ENCODE measurements at places on chromosomes 7 and 10.

DNA sequence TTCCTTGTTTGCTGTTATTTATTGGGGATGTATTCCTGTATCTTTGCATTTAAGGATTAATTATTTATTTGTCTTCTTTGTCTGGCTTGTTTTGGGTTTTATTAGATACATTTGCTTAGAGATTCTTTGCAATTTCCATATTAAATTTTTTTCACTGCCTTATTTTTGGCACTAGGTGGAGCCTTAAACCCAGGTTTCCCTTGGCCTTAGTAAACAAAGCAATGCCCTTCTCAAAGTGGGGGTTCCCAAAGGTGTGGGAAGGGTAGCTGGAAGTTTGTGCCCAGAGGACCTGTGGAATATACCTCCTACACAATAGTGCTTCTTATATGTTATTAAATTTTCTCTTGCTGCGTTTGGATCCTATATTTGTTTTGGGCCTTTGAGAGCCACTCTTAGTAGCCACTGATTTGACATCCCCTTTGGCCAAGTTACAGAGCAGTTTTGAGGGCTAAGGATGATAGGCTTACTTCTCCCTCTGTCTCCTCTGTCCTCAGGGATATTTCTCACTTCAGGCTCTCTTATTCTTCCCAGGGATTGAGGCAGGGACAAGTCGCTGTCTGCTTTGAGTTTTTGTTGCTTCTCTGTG is 162.3 kb downstream of the ITGB1 start:
- no peak for DNase-seq

DNA sequence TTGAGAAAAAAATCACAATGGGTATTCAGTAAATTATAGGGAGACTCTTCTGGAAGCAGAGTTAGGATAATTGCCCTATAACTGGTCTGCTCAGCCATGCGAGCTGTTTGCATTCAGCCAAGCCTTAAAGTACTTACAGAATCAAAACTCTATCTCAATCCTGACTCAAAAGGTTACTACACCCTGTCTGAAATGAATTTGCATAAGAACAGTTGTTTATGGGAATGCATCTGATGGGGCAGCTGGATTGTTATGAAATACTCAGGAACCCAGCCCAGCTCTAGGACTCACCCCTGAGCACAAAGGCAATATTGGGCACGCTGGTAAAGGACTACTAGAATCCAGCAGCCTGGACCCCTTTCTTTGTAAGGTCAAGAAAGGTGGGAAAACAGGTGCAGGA is 38.8 kb downstream of the AKR1B15 start:
- no peak for DNase-seq

DNA sequence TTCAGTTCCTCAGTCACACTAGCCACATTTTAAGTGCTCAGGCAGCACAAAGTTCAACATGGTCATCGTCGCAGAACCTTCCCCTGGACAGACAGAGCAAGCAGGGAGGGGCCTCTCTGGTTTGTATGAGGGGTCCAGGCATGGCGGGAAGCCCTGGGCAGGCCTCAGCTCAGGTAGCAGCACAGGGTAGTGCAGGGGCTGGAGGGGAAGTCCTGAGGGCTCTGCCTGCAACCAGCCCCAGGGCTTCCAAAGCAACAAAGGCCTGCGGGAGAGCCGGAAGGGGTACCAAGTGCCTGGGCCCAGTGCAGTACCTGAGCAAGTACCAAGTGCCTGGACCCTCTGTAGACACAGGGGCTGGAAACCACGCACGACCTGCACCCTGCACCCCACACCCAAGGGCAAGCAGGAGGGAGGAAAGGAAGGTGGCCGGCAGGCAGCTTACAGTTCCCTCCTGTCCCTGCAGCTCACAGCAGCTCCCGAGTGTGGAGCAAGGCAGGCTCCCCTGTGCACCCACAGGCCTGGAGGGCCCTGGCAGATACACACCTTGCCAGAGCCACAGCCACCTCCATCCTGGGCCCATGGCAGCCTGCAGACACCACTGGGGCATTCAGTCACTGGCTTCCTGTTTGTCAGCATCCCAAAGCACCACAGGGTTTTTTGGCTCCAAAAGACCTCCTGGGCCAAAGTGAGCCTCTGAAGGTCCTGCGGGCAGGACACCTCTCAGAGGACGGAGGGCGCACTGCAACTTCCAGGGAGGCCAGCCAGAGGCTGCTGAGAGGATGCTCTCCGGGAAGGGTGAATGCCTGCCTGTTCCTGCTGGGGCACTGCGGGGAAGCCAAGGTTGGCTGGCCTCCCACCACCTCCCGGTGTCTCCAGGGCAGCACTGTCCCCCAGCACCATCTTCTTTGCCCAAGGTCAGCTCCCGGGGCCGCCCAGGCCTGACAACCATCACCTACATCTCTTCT is 6.5 kb upstream of the RET start:
- no peak for DNase-seq

DNA sequence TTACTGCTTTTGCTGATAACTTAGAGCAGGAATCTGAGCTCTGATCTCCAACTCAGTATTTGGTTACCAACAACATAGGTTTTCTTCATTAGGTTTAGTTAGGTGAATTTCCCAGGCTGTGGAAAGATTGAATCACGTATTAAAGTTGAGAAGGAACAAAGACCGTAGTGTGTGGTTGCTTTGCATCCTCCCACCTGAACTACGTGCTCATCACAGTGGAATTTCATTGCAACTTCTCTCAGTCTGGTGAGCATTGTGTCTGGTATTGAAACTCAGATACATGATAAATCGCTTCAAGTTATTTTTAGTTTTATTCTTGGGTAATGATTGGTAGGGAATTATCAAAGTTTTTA is 139.4 kb upstream of the AKR1E2 start:
- DNase-seq: no peak

DNA sequence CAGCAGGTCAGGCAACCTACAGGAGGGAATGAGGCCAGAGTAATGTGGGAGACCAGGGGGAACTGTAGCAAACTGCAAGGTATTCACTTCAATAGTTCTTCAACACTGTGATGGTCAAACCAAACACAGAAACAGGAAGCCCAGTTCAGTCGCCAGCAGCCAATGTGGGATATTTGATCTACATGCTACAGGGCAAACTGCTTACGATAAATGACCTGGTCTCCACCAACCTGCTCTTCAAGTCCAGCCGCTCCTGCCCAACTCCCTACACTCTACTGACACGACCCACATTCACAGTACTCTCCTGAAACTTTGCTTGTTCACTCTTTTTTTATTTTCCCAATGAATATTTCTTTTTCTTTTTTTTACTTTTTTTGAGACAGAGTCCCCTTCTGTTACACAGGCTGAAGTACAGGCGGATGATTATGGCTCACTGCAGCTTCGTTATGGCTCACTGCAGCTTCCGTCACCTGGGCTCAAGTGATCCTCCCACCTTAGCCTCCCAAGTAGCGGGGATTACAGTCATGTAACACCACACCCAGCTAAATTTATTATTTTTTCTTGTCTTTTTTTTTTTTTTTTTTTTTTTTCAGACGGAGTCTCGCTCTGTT is 42.1 kb downstream of the MDH2 start:
- no peak for DNase-seq

DNA sequence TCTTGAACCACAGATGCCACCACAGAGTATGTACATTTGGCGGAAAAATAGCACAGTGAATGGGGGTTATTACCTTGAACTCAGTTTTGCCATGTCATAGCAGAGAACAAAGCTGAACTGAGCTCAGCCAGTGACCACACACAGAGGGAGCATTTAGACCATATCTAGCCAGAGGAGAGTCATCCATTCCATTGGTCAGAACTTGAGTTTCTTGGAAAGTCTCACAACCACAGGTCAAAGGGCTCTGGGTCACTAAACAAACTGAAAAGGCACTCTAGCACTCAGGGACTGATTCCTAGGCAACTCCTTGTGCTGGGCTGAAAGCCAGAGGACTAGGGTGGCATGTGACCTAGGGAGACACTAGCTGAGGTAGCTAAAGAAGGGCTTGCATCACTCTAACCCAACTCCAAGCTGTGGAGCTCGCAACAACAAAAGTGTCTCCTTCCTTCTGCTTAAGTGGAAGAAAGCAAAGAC is 239.7 kb upstream of the SEMA3D start:
- DNase-seq: no peak

- peak; percentile 82 for DNase-seq
Observed at GRCh38 chr7:135704074-135704473, 23.9 kb downstream of the SLC13A4 start.

- DNase-seq: peak; percentile 97
Observed at GRCh38 chr10:68901105-68901927, at the start of gene DDX50. TSS of gene DDX50 (plus strand) at chr10:68901315. CDS start at chr10:68901385, 70 bp downstream.

GRCh38 chr10:126670056-126670894 is at the start of gene C10orf90:
TSS of gene C10orf90 (minus strand) at chr10:126670693. CDS start at chr10:126670480, 213 bp downstream.
- DNase-seq: no peak

DNA sequence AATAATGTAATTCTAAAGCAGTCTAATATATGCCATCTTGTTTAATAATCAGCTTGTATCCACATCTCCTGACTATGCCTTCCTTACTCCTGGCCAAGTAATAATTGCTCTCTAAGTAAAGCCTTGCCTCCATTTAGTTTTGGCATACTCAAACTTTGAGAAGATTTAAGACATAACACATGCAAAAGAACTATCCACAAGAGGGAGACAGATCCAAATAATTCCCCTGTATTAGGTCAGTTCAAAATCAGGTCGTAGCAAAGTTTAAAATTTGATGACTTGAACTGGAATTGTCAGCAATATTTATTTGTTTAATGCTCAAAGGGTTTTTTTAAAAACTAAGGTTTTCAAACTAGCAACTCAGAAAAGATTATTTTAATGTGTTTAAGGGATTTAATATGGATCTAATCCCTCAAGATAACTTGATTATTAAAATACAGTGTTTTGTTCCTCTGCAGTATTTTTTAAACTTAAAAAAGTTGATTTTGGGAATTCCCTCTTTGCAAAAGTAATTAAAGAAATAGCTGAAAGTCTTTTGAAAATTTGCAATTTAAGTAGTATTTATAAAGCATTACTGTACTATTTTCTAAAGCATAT is 95.3 kb downstream of the HDAC9 start:
- DNase-seq: no peak

GRCh38 chr7:132708470-132708869 is 132.2 kb upstream of the PLXNA4 start:
- DNase-seq: no peak

- DNase-seq: no peak
Observed at GRCh38 chr7:158520825-158521224, 66.8 kb downstream of the PTPRN2 start.

DNA sequence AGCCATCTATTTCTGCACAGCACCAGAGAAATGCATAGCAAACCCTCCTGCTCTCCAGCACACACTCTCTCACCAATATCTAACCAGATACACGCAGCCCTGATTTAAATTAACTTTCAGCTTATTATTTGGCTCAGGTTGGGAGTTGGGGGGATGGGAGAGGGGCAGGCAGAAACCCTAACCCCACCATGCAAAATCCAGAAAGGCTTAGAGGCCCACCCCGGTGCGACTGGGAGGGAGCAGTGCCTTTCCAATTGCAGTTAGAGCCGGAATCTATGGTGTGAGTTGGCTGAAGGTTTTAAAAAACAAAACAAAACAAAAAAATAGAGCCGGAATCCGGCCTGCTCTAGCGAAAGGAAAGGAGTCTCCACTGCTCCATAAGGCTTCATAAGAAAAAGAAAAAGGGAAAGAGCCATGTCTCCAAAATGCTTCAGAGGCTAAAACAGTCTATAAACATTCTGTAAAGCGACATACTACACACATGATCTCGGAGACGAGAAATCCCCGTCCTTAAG is 2.9 kb downstream of the IGF2BP3 start:
- DNase-seq: no peak

DNA sequence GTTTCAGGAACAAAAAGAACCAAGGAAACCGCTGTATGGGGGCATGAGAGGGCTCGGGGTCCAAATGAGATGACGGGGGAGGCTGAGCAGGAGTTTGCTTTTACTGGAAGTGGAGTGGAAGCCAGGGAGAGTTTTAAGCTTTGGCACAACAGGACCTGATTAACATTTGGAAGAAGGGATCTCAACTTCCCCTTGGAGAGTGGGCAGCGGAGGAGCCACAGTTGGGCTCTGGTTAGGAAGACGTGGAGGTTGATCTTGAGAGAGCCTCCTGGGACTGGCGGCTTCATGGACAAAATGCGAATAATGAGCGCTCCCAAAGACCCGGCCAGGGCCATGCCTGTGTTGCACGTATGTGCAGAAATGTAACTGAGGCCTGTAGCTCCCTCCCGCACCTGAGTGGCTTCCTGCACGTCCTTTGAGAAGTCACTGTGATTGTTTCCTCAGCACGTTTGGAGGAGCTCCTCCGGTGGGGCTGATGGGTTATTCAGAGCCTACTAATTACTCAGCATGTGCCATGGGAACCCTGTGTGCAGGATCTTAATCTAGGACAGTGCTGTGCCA is 595.3 kb upstream of the MGMT start:
- DNase-seq: no peak

GRCh38 chr10:624605-625332 is 64.7 kb downstream of the DIP2C start:
- no peak for DNase-seq

GRCh38 chr7:32298408-32299132 is 191.6 kb downstream of the LSM5 start:
- no peak for DNase-seq

DNA sequence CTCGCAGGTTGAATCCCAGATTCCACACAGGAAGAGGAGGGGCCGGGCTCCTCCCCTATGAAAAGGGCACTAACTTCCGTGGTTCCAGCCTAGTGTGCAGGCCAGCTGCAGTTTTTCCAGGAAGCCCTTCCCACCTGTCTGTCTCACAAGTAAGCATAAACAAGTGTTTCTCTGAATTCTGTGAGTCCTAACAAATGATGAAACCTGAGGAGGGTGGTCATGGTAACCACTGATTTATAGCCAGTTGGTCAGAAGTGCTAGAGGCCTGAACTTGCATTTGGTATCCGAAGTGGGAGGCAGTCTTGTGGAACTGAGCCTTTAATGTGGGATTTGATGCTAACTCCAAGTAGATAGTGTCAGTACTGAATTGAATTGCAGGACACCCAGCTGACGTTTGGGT is 54.7 kb upstream of the STEAP4 start:
- no peak for DNase-seq

GRCh38 chr7:110568932-110569331 is 522.0 kb upstream of the LRRN3 start:
- no peak for DNase-seq

- DNase-seq: no peak
Observed at GRCh38 chr7:47748041-47748440, 166.1 kb upstream of the TNS3 start.

GRCh38 chr7:46606761-46607160 is 685.7 kb upstream of the IGFBP3 start:
- DNase-seq: no peak
